ENCODE measurements at places on chromosomes 7 and 10.

DNA sequence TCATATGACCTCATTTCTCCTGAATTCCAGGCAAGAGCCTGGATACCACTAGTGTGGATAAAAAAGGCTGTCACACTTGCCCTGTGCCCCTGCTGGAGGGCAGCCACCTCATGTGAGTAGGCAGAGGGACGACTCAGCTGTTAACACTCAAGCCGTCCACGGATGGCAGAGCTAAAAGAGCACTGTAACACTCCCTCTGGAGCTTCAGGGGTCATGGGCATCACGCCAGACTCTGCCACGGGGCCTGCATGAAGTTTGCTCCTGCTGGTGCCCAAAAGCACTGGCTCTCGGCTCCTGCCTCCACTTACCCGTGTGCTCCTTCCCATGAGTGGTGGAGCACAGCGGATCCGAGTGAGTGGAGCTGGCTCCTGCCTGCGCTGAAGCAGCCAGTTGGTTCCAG lies 919.8 kb upstream of the C7orf33 start:
- no peak for DNase-seq

DNA sequence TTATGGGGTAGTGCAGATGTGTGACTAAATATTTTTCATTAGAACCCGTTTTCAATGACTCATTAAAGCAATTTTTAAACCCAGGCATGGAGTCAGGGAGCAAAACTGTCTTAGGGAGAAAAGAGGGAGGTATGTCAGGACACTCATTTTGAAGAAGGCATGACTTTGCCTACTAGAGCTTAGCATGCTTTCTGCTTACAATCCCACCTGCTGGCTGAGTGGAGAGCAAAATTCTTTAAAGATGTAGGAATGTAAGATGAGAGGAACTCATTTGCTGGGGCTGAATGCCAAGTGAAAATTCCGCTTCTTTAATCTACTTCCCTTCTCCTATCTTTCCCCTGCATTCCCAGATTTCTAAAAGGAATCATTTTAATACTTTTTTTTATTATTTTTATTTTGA lies 232.6 kb downstream of the GALNT17 start:
- no peak for DNase-seq

DNA sequence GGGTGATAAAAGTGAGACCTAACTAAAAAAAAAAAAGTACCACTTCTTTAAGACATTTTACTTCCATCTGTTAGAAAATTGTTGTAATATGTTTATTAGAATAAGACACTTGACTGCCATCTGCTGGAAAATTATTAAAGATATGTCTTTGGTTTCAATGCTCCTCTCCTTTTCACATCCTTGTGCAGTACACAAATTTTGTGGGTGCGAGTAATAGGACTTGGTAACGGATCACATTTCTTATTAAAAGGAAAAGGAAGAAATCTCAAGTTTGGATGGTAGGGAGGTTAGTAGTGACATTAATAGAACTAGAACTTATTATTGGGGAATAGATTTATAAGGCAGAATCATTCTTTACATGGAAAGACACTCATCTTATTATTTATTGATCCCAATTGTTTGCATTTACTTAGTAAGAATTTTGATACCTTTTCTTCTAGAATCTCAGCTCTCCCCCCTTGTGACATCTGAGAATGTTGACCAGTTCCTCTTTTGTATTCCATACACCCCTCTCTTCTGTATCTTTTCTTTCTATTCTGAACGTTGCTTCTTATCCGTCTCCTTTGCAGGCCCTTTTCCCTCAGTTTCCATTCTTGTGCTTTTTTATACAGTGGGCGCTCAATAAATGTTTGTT lies 43.0 kb upstream of the RPA3 start:
- DNase-seq = no peak

DNA sequence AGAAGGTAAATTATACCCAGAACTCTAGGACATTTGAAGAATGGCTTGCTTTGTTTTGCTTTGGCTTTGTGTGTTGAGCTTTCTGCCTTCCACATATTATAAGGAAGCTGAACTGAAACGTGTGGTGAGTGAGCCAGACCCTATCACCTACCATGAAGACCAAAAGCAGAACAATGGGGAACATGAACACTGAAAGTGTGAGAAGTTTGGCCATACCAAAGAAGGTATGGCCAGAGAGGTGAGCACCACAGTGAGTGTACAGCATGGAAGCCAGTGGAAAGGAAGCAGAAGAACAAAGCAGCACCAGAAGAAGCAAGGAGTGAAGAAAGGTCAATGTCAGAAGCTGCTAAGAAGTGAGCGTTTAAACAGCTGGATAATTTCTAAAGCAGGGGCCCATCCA lies 59.7 kb upstream of the CCDC71L start:
- no peak for DNase-seq

DNA sequence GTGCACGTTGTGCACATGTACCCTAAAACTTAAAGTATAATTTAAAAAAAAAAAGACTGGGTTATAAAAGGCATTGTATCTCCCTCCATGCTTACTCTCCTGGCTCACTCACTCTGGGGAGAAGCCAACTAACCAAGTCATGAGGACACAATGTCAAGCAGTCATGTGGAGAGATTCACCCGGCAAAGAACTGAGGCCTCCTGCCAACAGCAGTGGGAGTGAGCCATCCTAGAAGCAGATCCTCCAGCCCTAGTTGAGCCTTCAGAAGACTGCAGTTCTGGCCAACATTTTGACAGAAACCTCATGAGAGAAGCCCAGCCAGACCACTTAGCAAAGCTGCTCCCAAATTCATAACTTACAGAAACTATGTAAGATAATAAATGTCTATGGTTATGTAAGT lies 521.7 kb upstream of the FZD8 start:
- no peak for DNase-seq

GRCh38 chr10:72260976-72261783 lies 12.5 kb upstream of the DDIT4 start:
- peak; percentile 85 for DNase-seq
